Anterior cingulate cortex (tissue), 58 donors: ENCODE measurements at places on chromosomes 6 and 20.

GRCh38 chr20:38227420-38228360 lies 32.8 kb downstream of the KIAA1755 start:
- no peak for DNase-seq

- no peak for DNase-seq
These were observed 60.7 kb downstream of the FAM120B start for GRCh38 chr6:170367241-170367640.

- no peak for DNase-seq
These were observed 487.8 kb downstream of the PTPRT start for GRCh38 chr20:42701948-42702347.

DNA sequence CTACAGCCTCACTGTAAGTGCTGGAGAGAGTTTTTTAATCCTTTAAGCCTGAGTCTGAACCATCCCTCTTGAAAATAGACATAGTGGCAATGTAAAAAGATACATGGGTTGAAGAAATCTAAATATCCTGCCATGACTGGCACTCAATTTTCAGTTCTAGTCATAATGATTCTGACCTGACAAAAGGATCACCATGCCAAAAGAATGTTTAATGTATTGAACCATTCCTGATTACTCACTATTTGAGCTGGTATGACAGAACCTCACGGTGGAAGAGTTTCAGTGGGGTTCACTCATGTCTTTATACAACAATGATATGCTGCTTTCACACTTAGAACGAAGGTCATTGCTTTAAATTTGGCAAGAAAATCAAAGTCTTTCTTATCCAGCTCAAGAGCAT lies 93.4 kb downstream of the HIVEP2 start:
- no peak for DNase-seq

- no peak for DNase-seq
These were observed 185.9 kb downstream of the PDE7B start for GRCh38 chr6:136037242-136037875.

- DNase-seq, result no peak
These were observed 1.1 kb downstream of the PFDN6 start for GRCh38 chr6:33290459-33290858.

- DNase-seq, result no peak
These were observed 134.3 kb downstream of the ANKRD60 start for GRCh38 chr20:58094160-58094559.

GRCh38 chr6:89643406-89643805 lies 4.9 kb upstream of the LYRM2 start:
- no peak for DNase-seq

GRCh38 chr6:155787168-155787567 lies 331.5 kb upstream of the NOX3 start:
- DNase-seq, result no peak

- DNase-seq, result no peak
These were observed 163.7 kb downstream of the CARMIL1 start for GRCh38 chr6:25442898-25443297.

GRCh38 chr6:52571099-52571755 lies 5.6 kb downstream of the TRAM2 start:
- DNase-seq, result no peak

- DNase-seq, result no peak
These were observed 46.0 kb upstream of the DACT2 start for GRCh38 chr6:168365422-168366165.

GRCh38 chr6:113776998-113777397 lies 80.1 kb upstream of the MARCKS start:
- no peak for DNase-seq

DNA sequence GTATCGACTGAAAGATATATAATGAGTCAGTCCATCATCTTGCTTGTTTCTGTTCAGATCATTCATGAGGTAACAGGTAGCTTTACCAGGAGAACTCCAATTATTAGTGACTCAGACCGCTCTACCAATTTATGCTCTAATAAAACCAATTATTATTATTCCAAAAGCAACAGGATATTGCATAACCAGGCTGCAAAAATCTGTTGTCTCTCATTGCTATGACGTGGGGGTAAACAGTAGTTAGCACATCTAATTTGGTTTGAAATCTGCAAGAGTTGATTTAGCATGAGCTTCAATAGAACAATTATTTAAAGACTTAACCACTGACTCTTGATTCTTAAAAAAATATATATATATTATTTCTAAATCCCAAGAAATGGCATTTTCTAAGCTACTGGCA lies 90.9 kb upstream of the MAP7 start:
- no peak for DNase-seq

GRCh38 chr6:50936277-50936681 lies 117.6 kb downstream of the TFAP2B start:
- DNase-seq, result no peak

DNA sequence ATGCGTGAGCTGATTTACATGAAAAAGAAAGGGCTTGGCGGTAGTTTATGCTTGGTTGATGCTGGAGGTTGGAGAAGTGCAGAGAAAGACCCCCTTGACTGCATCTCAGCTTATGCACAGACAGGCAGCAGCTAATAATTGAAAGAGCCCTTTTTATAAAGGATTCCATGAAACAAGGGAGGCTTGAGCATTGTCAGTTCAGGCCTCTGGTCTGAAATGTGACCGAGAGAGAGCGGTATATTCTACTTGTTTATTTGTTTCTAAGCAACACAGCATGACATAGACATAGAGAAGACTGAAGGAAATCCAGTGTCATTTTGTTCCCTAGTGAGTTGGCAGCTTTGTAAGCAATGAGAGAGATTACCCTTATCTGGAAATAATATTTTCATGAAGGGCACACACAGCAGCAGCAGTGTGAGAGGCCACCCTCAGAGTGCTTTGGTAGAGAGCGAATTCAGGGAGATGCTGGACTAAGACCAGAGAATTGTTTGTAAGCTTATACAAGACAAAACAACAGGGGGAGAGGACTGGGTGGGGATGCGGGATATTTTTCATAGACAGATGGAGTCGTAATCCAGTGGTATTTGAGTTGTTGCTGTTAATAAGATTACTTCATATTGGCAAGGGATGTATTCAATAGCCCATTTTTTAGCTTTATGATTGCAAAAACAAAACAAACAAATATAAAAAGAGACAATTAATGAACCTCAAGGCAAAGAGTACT lies 34.6 kb upstream of the LAMA2 start:
- no peak for DNase-seq

- DNase-seq, result no peak
These were observed 359.7 kb downstream of the ARHGAP18 start for GRCh38 chr6:129350278-129350677.

DNA sequence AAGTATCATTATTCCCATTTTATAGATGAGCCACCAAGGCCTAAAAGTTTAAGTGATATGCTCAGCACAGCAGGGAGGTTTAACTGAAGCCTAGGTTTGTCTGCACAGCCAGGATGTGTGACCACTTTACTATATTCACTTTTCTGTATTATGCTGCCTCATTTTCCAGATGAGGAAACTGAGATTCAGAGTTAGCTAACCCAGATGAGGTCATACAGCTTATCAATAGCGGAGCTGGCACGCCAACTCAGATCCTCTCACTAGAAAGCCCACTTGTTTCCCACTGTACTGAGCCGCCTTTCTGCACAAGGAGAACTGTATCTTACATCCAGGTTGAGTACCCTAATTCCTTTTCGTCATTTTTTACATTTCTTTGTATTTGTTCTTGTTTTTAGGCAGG lies 131.7 kb upstream of the SUPT3H start:
- no peak for DNase-seq

GRCh38 chr20:49583669-49584417 lies 15.9 kb upstream of the PTGIS start:
- DNase-seq, result no peak

DNA sequence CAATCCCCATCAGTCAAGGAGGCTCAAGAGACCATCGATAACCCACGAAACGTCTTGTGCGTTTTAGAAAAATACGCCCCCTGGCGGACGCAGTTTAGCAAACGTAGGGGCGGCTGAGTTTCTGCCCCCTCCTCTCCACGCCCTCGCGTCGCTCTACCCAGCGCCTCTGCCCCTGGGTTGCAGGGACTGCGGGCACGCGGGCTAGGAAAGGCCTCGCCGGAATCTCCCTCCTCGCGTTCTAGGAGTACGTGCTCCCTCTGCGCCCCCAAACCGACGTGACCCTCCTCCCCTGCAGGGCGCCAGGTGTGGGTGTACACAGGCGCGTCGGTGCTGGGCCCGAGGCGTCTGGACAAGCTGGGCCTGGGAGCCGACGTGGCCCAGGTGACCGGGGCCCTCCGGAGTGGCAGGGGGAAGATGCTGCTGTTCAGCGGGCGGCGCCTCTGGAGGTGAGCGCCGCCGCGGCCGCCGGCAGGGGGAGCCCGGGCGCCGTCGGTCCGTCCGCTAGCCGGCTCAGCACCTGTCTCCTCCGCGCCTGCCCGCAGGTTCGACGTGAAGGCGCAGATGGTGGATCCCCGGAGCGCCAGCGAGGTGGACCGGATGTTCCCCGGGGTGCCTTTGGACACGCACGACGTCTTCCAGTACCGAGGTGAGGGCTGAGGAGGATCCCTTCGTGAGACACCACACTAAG lies 5.3 kb downstream of the MMP9 start:
- DNase-seq, result no peak

GRCh38 chr20:58854638-58855471 lies 2.3 kb downstream of the GNAS start:
- DNase-seq, result no peak

- DNase-seq, result no peak
These were observed 17.9 kb downstream of the DCDC2 start for GRCh38 chr6:24339932-24340331.

DNA sequence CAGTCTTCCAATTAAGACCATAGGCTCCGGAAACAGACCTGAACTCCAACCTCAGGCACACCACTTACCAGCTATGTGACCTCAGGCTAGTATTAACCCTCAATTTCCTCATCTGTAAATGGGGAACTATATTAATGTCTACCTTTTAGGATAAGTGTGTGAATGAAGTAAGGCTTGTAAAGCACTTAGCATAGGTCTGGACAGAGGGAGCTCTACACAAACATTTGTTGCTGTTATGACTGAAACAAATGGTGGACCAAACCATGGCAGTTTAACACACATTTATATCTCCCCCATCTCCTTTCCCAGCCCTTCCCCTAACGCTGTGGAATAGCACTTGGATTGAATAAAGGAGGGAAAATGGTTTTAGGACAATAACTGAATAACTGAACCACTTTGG lies 48.7 kb downstream of the TSHZ2 start:
- DNase-seq, result no peak

DNA sequence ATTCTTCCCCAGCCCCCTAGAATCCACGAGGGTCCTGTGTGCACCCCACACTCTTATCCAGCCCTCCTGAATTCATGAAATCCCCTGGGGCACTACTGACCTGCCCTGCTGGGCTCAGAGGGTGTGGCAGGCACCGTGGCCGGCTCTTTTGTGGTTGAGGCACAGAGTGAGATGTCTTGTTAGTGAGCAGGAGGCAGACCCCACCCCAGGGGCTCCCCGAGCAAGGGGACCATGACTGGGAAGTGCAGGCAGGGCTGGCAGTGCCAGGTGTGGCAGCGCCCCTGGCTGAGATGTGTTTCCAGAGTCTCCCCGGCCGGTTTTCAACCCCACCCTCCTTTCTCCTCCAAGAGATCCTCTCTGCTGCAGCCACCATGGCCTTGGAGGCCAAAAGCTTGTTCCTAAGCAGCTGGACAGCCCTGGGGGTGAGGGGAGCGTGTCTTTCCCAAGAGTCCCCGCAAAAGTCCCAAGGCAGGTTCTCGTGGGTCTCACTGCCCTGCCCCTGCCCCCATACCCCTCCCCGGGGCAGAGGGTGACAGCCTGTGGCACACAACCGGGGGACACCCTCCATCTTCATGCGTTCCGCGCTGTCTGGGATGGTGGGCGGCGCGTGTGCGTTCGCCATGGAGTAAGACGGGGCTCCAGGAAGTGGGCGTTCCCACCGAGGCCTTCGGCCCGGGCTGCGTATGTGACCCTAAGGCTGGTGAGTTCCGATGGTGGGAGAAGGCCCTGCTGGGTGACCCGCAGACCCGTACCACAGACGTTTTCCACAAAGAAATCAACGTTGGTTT lies 208.9 kb downstream of the TAF4 start:
- no peak for DNase-seq

DNA sequence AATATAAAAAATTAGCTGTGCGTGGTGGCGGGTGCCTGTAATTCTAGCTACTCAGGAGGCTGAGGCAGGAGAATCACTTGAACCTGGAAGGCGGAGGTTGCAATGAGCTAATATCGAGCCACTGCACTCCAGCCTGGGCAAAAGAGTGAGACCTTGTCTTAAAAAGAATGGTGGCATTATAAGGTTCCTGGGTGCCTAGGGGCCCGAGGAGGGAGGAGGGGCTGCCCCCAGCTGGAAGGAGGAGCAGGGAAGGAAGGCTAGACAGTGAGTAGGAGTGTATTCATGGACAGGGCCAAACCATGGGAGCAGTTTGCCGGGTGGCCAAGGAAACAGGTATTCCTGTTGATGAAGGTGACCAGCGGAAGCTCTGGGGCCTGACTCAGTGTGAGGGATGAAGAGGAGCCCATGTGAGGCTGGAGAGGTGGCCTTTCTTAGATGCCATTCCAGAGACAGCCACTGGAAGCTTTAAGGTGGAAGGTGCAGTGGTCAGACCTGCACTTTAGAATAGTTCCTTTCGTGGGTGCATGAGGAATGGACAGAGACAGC lies 24.2 kb downstream of the MANBAL start:
- DNase-seq, result no peak

DNA sequence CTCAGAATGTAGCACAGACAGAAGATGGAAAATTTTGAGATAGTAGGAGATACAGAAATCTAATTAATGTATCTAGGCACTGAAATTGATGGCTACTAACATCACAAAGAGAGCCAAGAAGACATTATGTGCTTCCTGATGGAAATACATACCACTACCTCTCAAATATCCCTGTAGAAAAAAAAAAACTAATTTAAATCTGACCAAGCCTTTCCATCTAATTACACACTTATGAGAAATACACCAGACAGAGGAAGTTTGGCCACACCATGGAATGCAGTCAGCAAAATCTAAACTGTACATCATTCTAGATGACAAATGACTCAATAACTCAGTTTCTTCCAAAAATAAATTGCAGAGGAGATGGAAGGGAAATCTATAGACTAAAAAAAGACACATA lies 18.9 kb downstream of the VPS52 start:
- no peak for DNase-seq

GRCh38 chr20:44549123-44549522 lies 27.3 kb upstream of the SERINC3 start:
- no peak for DNase-seq

DNA sequence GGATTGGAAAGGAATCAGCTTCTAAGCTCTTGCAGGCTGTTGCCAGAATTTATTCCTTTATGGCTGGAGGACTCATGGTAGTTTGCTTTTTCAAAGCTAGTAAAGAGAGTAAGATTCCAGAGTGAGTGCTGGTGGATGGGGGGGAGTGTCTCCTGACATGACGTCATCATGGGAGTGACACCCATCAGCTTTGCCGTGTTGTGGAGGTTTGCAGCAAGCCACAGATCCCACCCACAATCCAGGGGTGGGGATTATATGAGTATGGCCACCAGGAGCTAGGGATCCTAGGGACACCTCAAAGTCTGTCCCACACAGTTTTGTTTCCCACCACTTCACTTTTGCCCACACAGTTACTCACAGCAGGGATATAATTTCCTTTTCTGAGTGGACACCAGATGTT lies 28.7 kb upstream of the PMEPA1 start:
- DNase-seq, result no peak
